Naive B cell (primary cell): ENCODE measurements at places on chromosomes 2 and 18. TPM values are rescaled to one million over a fixed set of nuclear protein-coding genes. Genes with fewer than 3 reads are reported as not detected.

- H3K4me3 ChIP-seq = no peak overlapping the region
- no peak overlapping the region for H3K27ac ChIP-seq
- H3K36me3 ChIP-seq = no peaks in the 10 kb centered on the region
- no peaks in the 10 kb centered on the region for H3K27me3 ChIP-seq
Measured at GRCh38 chr2:215003001-215003400, 135.4 kb downstream of the ABCA12 start.

DNA sequence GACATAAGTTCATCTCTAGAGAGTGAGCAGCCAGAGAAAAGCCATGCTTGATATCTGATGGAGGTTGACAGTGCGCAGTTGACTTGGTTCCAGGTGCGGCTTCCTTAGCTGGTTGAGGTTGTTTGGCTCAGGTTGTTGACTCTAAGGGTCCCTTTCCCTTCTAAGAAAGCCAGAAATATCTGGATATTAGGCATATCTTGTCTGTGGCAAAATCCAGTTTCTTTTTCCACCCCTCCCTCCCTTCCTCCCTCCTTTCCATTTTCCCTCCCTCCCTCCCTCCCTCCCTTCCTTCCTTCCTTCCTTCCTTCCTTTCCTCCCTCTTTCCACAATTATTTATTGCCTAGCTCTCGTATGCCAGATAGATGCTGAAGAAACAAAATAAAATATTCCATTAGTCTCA, 82.6 kb upstream of the TNP1 start:
- H3K4me1 ChIP-seq = no peaks in the 10 kb centered on the region
- no peaks in the 10 kb centered on the region for H3K36me3 ChIP-seq
- H3K27ac ChIP-seq = no peak overlapping the region
- H3K4me3 ChIP-seq = no peak overlapping the region

GRCh38 chr2:164420787-164421186, 200.5 kb downstream of the GRB14 start:
- no peaks in the 10 kb centered on the region for H3K36me3 ChIP-seq
- no peaks in the 10 kb centered on the region for H3K4me1 ChIP-seq
- H3K27me3 ChIP-seq = no peaks in the 10 kb centered on the region
- no peak for DNase-seq

GRCh38 chr18:37270038-37270665, 295.4 kb downstream of the CELF4 start:
- peaks cover 24% of the 10 kb centered on the region for H3K27me3 ChIP-seq
- no peak overlapping the region for H3K27ac ChIP-seq
- peaks cover under 1% of the 10 kb centered on the region for H3K36me3 ChIP-seq
- H3K4me1 ChIP-seq = no peaks in the 10 kb centered on the region

DNA sequence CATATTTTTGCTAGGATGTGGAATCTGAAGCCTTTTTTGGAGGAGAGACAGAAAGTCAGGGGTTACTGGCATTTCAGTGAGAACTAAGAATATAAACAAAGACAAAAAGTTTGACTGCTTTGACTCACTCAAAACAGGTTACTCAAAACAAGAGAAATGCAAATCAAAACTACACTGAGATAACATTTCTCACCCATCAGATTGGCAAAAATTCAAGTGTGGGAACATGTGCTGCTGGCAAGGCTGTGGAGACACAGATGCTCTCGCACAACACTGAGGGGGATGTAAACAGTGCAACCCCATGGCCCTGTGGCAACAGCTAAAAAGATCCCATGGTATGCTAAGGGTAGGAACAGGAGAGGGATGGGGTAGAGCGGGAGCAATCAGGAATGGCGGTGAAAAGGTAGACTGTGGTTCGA, 86.6 kb downstream of the DTNB start:
- no peaks in the 10 kb centered on the region for H3K27me3 ChIP-seq
- H3K36me3 ChIP-seq = no peaks in the 10 kb centered on the region
- H3K27ac ChIP-seq = no peak overlapping the region

DNA sequence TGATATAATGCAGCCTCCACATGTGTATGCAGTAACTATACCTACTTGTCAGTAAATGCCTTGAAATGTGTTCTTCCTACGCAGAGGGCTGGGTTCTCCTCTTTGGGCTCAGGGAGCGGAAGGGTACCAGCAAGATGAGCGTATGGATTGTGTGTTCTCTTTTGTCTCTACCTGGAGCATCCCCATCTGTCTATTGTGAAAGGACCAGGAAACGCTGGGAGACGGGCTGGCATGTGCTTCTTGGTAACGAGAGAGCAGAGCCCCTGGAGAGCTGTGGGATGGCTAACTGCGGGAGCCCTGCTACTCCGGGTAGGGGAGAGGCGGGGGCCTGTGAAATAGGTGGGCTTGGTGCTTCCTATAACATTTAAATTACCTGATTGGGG, 80.9 kb downstream of the BCL2 start:
- H3K27ac ChIP-seq = peak overlapping the region; percentile 69
- peaks cover 48% of the 10 kb centered on the region for H3K36me3 ChIP-seq
- peaks cover 26% of the 10 kb centered on the region for H3K4me1 ChIP-seq
- H3K27me3 ChIP-seq = no peaks in the 10 kb centered on the region
- H3K4me3 ChIP-seq = no peak overlapping the region
- DNase-seq = no peak

Gene EGR4
- polyA plus RNA-seq = not detected

Gene RAX
- not detected for polyA plus RNA-seq
